ENCODE measurements at places on chromosomes 3 and 15.
A peak's percentile ranks its signal among the peaks of the same experiment; 100 is the strongest.

GRCh38 chr3:10223676-10224639, 24.3 kb upstream of the TATDN2 start:
- DNase-seq: no peak

GRCh38 chr15:31387092-31387478, 60.5 kb downstream of the KLF13 start:
- DNase-seq: no peak

GRCh38 chr15:20348900-20349773, 192.5 kb downstream of the GOLGA6L6 start:
- no peak for DNase-seq

- peak; percentile 24 for DNase-seq
These were observed 36.2 kb upstream of the C3orf38 start for GRCh38 chr3:88113311-88114162.

GRCh38 chr3:136042608-136043221, 77.2 kb downstream of the PPP2R3A start:
- no peak for DNase-seq

- DNase-seq: no peak
These were observed 171.7 kb upstream of the TLE3 start for GRCh38 chr15:70269311-70269911.

GRCh38 chr3:46271209-46271745, 29.0 kb downstream of the CCR3 start:
- no peak for DNase-seq

DNA sequence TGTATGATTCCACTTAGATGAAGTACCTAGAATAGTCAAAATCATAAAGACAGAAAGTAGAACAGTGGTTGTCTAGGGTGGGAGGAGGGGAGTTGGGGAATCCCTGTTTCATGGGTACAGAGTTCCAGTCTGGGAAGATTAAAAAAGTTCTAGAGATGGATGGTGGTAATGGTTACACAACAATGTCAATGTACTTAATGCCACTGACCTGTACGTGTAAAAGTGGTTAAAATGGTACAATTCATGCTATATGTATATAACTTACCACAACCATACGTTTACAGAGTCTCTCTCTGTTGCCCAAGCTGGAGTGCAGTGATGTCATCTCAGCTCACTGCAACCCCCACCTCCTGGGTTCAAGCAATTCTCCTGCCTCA, 6.5 kb downstream of the SFMBT1 start:
- no peak for DNase-seq

DNA sequence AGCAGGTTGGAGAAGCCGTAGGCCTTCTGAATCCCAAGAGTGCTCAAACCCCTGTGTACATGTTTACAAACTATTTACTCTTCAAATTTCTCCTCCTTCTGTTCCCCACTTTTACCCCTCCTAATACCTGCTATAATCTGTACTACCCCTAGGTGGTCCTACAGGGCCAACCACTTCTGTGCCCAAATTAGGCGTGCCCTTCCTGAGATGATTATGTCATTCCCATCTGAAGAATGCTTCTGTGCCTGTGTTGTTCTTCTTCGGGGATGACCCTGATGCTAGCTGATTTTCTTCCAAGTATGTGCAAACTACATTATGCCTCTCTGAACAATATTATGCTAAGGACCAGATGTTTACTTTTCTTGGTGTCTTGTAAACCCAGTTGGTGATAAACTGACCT, 20.5 kb downstream of the RBP2 start:
- DNase-seq: no peak

DNA sequence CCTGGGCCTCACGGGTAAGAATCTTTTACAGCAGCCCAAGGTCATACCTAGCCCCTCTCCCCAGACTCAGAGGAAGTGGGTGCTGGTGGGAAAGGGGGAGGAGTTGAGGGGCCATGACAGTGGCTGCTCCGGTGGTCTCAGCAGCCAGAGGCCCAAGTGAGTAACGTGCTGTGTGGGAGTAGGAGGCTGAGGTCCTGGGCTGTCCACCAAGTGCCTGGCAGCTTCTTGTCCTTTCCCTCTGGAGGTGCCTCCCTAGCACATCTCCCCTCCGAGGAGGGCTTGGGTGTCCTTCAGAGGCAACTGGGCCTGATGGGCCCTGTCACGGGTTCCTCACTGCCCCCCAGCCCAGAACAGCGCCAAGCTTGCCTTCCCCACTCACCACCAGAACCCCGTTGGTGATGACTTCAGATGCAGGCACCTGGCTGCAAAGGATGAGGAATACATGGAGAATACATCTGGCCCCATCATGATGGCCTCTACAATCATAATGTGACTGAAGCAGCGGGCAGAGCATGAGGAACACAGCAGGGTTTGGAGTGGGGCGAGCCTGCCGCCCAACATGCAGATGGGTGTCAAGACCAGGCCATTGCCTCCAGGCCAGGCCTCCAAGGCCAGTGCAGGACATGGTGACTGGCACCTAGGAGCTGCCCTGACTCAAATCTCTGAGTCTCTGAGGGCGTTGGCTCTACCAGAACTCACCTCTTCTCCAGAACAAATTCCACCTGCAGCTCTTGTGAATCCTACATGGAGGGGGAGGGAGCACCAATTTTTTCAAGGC, 3.3 kb downstream of the PLA2G4F start:
- no peak for DNase-seq

DNA sequence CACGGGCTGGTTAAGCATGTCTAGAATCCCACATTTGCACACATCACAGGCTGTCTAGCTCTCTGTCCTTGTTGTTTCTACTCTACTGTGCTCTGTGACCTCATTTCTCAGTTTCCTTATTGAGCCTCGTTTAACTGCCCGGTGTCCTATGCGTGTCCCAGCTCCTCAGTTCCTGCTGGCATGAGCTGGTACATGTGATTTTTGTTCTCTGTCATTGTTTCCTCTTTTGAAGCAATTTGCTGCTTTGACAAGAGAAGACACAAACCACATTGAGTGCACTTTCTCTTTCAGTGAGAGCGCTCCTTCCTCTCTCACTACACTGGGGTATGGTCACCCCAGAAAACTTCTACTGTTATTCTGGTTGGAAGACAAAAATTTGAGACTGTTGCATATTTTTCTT, 563.5 kb downstream of the PDCD6IP start:
- no peak for DNase-seq

GRCh38 chr3:41991437-41991836, 29.5 kb upstream of the ULK4 start:
- DNase-seq: no peak

DNA sequence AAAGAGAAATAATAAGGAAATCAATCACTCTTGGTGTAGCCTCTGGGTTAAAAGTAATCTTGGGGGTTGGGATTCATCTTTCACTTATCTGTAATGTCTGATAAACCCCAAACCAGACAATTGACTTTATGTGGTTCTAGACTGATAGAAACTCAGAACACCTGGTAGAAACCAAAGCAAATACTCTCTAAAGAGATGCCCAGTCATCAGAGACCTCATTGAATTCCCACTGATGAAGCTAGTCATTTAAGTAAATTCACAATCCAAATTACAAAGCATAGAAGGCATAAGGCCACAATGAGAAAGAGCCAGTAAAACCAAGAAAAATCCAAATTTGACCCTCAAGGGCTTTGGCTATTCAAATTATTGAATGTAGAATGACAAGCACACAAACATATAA, 250.6 kb downstream of the MBNL1 start:
- DNase-seq: no peak

GRCh38 chr3:169847896-169848295, 21.8 kb downstream of the LRRC31 start:
- DNase-seq: no peak

DNA sequence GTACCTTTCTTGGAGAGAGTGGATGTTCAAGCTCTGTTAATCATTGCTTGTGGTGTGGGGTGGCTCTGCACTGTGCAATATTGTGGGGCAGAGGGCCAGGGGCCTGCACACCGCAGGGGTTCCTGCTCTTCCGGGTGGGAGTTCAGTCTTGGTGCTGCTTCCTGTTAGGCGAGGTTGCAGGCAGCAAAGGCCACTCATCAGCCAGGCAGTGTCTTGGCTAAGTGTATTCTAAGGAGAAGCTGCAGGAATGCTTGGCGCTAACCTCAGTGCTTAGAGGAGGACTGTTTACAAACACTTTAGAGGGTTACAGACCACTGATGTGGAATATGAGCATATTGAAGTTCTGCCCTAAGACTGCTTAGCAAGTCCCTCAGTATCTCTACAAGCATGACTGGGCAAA, 81.7 kb downstream of the CEP63 start:
- no peak for DNase-seq

GRCh38 chr3:20637729-20638128, 451.7 kb upstream of the SGO1 start:
- no peak for DNase-seq

DNA sequence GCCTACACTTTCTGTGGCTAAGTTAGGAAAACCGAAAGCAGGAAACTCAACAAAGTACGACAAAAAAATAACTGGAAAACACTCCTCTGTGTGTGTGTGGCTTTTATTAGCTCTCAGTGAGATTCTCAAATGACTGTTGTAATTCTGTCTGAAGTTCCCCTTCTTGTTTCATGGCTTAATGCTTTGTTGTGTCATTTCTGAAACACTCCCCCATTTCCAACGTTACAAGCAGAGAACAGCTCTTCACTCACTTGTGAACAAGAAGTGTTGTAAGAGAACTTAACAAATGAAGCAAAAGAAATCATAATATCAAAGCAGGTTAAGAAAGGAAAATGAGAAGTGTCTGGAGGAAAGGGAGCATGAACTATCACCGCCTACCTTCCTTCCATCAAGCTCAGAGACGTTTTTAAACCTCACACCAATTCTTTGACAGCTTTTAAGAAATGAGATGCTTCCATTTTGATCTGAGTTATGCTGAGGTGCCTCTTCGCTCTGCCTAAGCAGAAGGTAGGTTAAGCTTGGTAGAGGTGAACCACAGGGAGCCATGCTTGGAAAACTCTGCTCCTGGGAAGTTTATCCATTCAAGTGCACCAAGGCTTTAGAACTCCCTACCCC, 12.4 kb upstream of the SEC62 start:
- no peak for DNase-seq

DNA sequence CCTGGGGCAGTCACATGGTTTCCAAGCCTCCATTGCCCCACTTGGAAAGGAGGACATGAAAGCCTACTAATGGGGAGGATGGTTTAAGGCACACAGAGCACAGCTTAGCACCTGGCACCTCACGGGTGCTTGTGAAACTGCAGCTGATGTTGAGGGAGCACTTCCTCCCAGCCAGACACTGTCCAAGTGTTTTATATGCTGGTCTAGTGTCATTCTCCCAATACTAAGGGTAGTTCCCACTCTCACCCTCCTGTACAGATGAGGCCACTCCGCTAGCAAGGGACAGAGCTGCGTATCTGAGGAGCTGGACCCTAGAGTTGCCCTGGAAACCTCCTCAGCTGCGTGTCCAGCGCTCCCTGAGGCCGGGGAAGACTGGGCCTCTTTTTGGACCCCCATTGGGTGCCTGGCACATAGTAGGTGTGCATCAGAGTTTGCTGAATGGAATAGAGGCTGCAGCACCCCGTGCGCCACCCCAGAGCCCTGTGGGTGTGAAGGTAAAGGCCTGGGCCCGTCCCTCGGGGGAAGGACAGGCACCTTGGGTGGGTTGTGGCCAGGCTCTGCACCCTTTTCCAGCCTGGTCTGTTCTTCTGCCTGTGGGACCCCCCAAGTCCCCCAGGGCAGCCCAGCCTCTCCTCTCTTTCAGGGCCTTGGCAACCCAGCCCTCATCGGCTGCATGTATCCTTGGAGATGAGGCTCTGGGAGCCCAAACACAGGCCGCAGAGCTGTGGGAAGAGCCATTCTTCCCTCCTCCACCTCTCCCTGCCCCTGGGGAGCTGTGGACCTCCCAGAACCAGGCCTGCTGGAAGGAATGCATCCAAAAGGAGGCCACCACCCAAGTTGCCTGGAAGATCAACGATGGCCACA, 31.3 kb downstream of the DNASE1L3 start:
- DNase-seq: no peak

GRCh38 chr15:31357148-31357547, 30.5 kb downstream of the KLF13 start:
- no peak for DNase-seq

GRCh38 chr15:77148191-77148590, 77.3 kb upstream of the TSPAN3 start:
- DNase-seq: no peak

DNA sequence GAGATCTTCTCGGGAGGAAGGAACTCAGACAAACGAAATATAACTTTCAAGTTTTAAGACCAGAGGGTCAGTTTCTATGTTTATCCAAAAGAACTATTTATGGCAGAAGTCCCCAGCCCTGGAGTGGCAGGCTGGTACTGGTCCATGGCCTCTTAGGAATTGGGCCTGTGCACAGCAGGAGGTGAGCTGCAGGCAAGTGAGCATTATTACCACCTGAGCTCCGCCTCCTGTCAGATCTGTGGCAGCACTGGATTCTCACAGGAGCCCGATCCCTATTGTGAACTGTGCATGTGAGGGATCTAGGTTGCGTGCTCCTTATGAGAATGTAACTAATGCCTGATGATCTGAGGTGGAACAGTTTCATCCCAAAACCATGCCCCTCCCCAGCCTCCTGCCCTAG, 14.3 kb upstream of the HPS3 start:
- DNase-seq: no peak

DNA sequence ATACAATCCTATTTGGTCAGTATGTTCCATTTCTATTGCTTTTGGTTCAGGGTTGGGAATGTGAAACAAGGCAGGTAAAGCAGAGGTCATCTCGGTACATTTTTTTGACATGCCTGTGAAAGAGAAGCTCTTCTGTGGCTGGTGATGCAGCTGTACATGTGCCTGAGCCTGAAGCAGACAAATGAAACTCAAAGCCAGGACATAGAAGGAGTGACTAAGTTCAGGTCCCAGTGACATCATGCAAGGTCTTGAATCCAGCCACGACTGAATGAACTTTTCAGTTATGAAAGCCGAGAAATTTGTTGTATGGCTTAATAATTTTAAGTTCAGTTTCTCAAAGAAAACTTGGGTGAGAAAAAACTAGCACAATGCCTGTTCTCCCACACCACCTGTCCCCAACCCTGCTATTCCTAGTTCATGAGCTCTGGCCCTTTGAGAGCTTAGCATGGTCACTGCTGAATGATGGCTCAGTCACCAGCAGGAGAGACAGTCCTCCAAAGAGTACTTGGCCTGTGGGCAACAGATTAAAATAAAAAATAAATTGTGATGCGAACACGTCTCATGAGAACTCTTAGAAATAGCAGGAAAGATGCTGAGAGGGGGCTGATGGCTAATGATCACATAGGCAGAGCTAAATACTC, 600.2 kb upstream of the GRM7 start:
- DNase-seq: no peak

DNA sequence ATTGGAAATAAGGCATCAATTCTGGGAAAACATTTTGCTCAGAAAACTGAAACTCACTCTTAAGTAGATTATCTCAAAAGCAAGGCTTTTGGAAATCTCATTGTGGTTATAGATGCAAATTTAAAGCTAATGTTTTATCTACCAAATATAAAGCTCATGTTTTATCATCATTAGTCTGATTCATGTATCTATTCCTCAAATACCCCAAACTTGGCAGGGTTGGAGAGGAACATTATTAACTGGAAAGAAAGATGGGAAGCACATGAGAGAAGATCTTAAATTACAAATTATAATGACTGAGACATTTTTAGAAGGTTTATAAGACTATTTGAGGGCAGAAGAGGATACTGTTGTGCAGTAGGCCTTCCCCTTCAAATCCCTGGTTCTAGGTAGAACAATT, 137.3 kb upstream of the TGFBR2 start:
- DNase-seq: no peak

- DNase-seq: no peak
These were observed 98.2 kb downstream of the FBN1 start for GRCh38 chr15:48547286-48547685.

- no peak for DNase-seq
These were observed 241.6 kb upstream of the KBTBD8 start for GRCh38 chr3:66756468-66757036.

GRCh38 chr3:18556001-18556408, 130.9 kb upstream of the SATB1 start:
- DNase-seq: no peak

GRCh38 chr3:53806182-53807116, 39.8 kb downstream of the CHDH start:
- DNase-seq: no peak
